ENCODE measurements at places on chromosomes 3 and 15. TPM values are rescaled to one million over a fixed set of nuclear protein-coding genes. Genes with fewer than 3 reads are reported as not detected.

GRCh38 chr15:65836665-65837064, 32.6 kb upstream of the RAB11A start:
- no peak overlapping the region for H3K4me3 ChIP-seq
- H3K4me1 ChIP-seq, result peaks cover 22% of the 10 kb centered on the region
- no peak overlapping the region for H3K27ac ChIP-seq
- no peaks in the 10 kb centered on the region for H3K36me3 ChIP-seq
- no peaks in the 10 kb centered on the region for H3K27me3 ChIP-seq

GRCh38 chr15:59711451-59712243, 22.5 kb upstream of the BNIP2 start:
- no peaks in the 10 kb centered on the region for H3K36me3 ChIP-seq
- no peak overlapping the region for H3K27ac ChIP-seq
- H3K27me3 ChIP-seq, result no peaks in the 10 kb centered on the region

DNA sequence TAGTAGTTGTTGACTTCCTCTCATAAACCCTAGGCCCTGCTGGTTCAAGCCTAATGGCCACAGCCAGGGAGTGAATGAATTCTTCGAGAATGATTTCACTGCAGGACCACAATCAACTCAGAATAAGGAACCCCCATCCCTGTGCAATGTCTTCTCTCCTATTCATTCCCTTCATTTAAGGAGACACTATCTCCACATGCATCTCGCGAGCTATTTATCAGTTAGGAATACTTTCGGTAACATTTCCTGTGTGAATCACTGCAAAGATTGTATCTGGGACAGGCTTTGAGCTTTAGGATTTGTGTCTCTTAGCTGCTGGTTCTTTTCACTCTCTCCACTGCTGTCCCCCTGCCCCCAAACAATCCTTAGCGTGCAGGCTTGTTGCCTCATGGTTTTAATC, 94.4 kb downstream of the MYLK start:
- no peaks in the 10 kb centered on the region for H3K36me3 ChIP-seq
- no peak overlapping the region for H3K4me3 ChIP-seq
- H3K27me3 ChIP-seq, result peaks cover 6% of the 10 kb centered on the region
- DNase-seq, result no peak

DNA sequence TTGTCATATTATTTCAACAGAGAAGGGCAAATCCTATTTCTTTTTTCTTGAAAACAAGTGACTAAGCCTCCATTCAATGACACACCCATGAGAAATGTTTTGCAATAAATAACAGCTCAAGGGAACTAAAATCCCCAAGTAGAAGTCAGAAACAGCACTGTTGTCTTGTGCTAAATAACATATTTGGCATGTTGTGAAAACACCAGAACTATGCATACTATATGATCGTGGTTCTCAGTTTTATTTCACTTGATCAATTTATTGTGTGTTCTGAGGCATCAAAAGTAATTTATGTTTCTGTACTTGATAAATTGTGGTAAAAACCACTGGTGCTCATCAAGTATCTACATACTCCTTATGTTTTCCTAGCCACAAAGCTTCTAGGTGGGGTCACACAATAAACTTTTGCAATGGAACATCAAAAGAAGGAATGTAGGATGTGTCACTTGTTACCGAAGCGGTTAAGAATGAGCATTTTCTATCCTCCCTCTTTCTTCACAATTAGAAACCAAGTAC, 691.7 kb upstream of the CBLB start:
- no peaks in the 10 kb centered on the region for H3K36me3 ChIP-seq
- H3K27ac ChIP-seq, result no peak overlapping the region
- H3K27me3 ChIP-seq, result no peaks in the 10 kb centered on the region

DNA sequence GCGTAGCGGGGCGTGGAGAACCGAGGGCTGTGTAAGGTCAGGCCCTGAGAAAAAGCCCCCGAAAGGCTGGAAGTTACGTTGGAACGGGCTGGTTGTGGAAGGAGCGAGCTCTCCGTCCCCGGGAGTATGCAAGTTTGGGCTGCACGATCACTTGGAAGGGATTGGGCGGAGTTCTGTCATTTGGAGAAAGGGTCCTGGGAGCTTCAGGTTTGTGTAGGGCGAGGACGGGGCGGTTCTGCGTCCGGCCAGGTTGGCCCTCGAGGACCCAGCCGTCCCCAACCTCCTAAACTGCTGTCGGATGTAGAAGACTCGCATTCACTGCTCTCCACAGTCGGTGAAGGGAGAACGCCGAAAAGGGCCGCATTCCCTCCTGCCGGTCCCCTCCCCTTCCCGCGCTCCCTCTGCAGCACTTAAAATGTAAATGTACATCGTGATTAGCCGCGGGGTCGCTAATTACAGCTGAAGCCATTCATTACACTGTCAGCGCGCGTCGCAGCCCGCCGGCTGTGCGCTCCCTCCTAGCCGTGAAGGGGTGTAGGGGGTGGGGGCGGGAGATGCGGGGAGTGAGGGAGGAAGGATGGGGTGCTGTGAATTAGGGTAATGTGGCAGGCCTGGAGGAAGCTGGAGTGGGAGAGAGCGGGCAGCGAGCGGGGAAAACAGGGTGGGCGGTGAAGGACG, 2.5 kb upstream of the RPP25 start:
- peaks cover 58% of the 10 kb centered on the region for H3K27me3 ChIP-seq
- no peak overlapping the region for H3K27ac ChIP-seq
- H3K4me1 ChIP-seq, result peaks cover 44% of the 10 kb centered on the region
- peaks cover 4% of the 10 kb centered on the region for H3K36me3 ChIP-seq

GRCh38 chr3:187725653-187726370, 19.5 kb downstream of the BCL6 start:
- H3K4me1 ChIP-seq, result no peaks in the 10 kb centered on the region
- H3K27me3 ChIP-seq, result no peaks in the 10 kb centered on the region
- H3K4me3 ChIP-seq, result no peak overlapping the region
- no peak overlapping the region for H3K27ac ChIP-seq
- no peaks in the 10 kb centered on the region for H3K36me3 ChIP-seq

GRCh38 chr3:63795438-63795837, 23.7 kb upstream of the C3orf49 start:
- DNase-seq, result no peak
- peaks cover 8% of the 10 kb centered on the region for H3K27me3 ChIP-seq
- H3K36me3 ChIP-seq, result no peaks in the 10 kb centered on the region
- no peaks in the 10 kb centered on the region for H3K4me1 ChIP-seq
- H3K4me3 ChIP-seq, result no peak overlapping the region

DNA sequence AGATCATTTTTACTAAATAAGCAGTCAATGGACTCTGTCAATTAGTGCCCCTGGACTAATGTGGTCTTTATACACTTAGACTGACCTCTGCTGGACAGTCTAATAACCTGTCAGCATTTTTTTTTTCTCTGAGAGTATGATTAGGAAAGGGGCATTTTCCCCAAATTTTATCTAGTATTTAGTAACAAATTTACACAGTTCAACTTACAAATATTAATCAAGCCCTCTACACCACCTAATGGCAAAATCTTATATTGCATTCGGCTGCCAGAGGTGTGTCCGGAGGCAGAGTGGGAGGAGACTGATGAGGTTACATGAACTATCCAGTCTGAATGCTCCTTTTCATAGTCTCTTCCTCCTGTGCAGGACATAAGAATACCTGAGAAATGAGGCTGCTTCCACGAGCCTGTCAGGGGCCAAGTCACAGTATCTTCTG, 36.0 kb upstream of the COLQ start:
- no peaks in the 10 kb centered on the region for H3K27me3 ChIP-seq
- H3K27ac ChIP-seq, result peak overlapping the region; percentile 60
- DNase-seq, result peak; percentile 65

- H3K27ac ChIP-seq, result no peak overlapping the region
- no peak for DNase-seq
- H3K4me1 ChIP-seq, result no peaks in the 10 kb centered on the region
- no peaks in the 10 kb centered on the region for H3K36me3 ChIP-seq
Measured at GRCh38 chr3:169400874-169401273, 262.6 kb downstream of the MECOM start.

DNA sequence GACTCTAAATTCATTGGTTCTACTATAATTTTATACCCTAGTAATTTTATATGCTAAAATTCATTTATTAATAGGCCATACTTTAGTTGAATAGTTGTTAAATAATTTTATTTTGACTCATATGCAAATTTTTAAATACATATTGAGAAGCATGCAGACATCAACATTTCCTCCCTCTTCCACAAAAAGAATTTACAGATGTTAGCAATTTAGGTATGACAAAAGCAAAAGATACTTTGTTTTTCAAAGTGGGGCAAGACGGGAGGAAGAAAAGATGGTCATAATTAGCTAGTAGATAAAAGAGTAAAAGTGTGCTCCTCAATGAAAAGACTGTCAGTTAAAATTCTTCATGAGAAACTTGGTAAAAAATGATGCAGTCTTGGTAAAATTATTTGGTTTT, 148.9 kb upstream of the TSPAN3 start:
- no peak overlapping the region for H3K4me3 ChIP-seq
- no peak for DNase-seq
- peaks cover 14% of the 10 kb centered on the region for H3K36me3 ChIP-seq
- peaks cover 7% of the 10 kb centered on the region for H3K4me1 ChIP-seq

- no peak overlapping the region for H3K4me3 ChIP-seq
- no peaks in the 10 kb centered on the region for H3K27me3 ChIP-seq
- H3K4me1 ChIP-seq, result peaks cover 74% of the 10 kb centered on the region
- no peak for DNase-seq
Measured at GRCh38 chr3:156682501-156682900, 8.1 kb downstream of the TIPARP start.

DNA sequence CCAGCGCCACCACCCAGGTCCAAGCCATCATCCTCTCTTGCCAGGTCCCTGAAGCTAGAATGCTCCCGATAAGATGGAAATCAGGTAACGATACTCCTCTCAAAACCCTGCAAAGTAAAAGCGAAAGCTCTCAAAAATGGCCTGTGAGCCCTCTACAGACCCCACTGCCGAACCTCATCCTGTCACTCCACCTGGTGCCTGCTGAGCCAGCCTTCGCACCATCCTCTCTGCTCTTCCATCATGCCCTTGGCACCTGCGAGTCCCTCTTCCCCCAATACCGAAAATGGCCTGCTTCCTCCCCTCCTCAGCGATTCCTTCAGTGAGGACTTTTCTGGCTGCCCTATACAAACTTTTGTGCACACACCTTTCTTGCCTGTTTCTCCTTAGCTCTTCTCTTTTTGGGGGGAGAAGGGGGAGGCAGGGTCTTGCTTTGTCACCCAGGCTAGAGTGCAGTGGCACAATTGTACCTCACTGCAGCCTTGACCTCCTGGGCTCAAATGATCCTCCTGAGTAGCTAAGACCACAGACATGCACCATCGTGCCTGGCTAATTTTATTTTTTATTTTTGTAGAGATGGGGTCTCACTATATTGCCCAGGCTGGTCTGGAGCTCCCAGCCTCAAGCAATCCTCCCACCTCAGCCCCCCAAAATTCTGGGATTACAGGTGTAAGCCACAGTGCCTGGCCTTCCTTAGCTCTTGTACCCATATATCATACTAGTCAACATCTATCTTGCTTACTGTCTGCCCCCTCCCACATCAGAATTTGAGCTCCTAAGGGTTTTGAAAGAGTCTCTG, 3.0 kb downstream of the IDH2 start:
- H3K27me3 ChIP-seq, result no peaks in the 10 kb centered on the region
- peak overlapping the region; percentile 93 for H3K27ac ChIP-seq
- H3K4me1 ChIP-seq, result peaks cover 73% of the 10 kb centered on the region
- peaks cover 25% of the 10 kb centered on the region for H3K36me3 ChIP-seq
- peak overlapping the region; percentile 94 for H3K4me3 ChIP-seq

- peaks cover 6% of the 10 kb centered on the region for H3K36me3 ChIP-seq
- DNase-seq, result peak; percentile 59
- H3K27ac ChIP-seq, result peak overlapping the region; percentile 83
- peak overlapping the region; percentile 98 for H3K4me3 ChIP-seq
Measured at GRCh38 chr3:184016811-184017671, 643 bp downstream of the ABCC5 start.

GRCh38 chr15:68553994-68554720, 24.6 kb upstream of the CORO2B start:
- peaks cover 60% of the 10 kb centered on the region for H3K27me3 ChIP-seq
- H3K4me3 ChIP-seq, result no peak overlapping the region
- no peak overlapping the region for H3K27ac ChIP-seq
- peaks cover 9% of the 10 kb centered on the region for H3K4me1 ChIP-seq
- peak; percentile 57 for DNase-seq
- no peaks in the 10 kb centered on the region for H3K36me3 ChIP-seq

GRCh38 chr3:154089421-154090420, 31.5 kb upstream of the ARHGEF26 start:
- H3K4me1 ChIP-seq, result no peaks in the 10 kb centered on the region
- no peak overlapping the region for H3K4me3 ChIP-seq
- H3K27ac ChIP-seq, result no peak overlapping the region

DNA sequence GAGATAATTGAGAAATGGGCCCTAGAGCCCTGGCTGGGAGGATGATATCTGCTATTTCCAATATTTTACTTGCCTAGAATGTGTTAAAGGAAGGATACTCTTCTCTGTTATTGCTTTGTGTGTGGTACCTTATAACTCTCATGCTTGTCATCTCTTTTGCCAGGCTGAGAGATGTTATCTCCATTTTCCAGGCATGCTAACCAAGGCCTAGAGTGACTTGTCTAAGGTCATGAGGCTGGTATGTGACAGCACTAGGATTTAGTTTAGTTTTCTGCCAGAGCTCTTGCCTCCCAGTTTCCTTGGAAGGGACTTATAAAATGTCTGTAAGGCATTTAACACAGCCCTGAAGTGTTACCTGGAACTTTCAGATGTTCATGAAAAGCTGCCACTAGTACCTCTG, 1.4 kb downstream of the CLK3 start:
- H3K36me3 ChIP-seq, result peaks cover 23% of the 10 kb centered on the region
- H3K27ac ChIP-seq, result peak overlapping the region; percentile 88
- H3K4me1 ChIP-seq, result peaks cover 54% of the 10 kb centered on the region
- H3K4me3 ChIP-seq, result peak overlapping the region; percentile 95

- H3K36me3 ChIP-seq, result no peaks in the 10 kb centered on the region
- H3K27ac ChIP-seq, result no peak overlapping the region
- no peaks in the 10 kb centered on the region for H3K4me1 ChIP-seq
- H3K4me3 ChIP-seq, result no peak overlapping the region
Measured at GRCh38 chr3:169546368-169546767, 117.1 kb downstream of the MECOM start.

DNA sequence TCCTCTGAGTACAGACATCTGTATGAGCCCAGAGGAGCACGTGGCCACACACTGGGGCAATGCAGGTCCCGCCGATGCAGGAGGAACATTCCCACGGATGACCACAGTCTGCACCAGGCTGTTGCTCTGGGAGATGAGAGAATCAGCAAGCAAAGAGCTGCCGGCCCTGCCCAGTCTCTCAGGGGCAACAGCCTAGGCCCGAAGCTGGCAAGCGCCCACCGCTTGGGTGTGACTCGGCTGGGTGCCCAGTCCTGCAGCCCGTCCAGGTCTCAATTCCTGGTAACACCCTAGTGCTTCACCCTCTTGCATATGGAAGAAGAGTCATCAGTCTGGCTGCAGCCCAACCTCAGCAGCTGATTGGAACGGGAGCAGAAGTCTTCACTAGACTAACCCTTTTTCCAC, 153.7 kb upstream of the HES1 start:
- no peak overlapping the region for H3K4me3 ChIP-seq
- peaks cover 18% of the 10 kb centered on the region for H3K27me3 ChIP-seq
- H3K4me1 ChIP-seq, result no peaks in the 10 kb centered on the region
- no peak overlapping the region for H3K27ac ChIP-seq
- H3K36me3 ChIP-seq, result no peaks in the 10 kb centered on the region
- DNase-seq, result no peak

Gene CLDN11
- total RNA-seq, result not detected

Gene SYNM
- total RNA-seq, result 0.12 TPM

Gene PIK3R4
- 31.1 TPM for total RNA-seq

Gene BSN
- 0.10 TPM for total RNA-seq

Gene NR2E3
- total RNA-seq, result not detected

Gene FOXB1
- total RNA-seq, result 0.29 TPM

Gene CILP
- not detected for total RNA-seq

Gene TMEM207
- total RNA-seq, result not detected

Gene PLA2G4D
- total RNA-seq, result not detected

Measured in activated naive CD8-positive, alpha-beta T cell treated with anti-CD3 and anti-CD28 coated beads for 36 hours (primary cell).